ENCODE measurements at places on chromosomes 2 and 18. TPM values are rescaled to one million over a fixed set of nuclear protein-coding genes. Genes with fewer than 3 reads are reported as not detected.

The POMC gene
- polyA plus RNA-seq, result not detected

The SCN9A gene
- polyA plus RNA-seq, result 0.33 TPM

The NOL4 gene
- not detected for polyA plus RNA-seq

The PDIA6 gene
- polyA plus RNA-seq, result 220 TPM

- no peak for DNase-seq
Observed at GRCh38 chr2:62706721-62707521, 1.4 kb downstream of the EHBP1 start.

DNA sequence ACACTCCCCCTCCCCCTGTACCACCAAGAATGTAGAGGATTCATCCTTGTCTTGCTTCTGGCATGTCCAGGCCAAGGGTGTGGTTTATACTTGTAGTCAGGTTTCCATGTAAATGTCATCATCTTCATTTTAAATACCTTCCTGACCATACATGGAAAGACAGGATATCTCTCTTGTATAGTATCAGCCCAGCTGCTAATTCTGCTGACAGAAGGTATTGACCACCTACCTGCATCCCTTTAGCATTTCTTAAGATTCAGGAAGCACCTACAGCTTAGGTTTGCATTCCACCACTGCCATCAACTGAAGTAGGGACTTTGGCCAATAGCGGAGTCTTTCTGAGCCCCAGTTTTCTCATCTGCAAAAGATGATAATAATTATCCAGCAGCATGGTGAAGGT lies 22.9 kb upstream of the FSHR start:
- no peak for DNase-seq

GRCh38 chr18:62897153-62897552 lies 181.8 kb downstream of the PHLPP1 start:
- DNase-seq, result no peak

DNA sequence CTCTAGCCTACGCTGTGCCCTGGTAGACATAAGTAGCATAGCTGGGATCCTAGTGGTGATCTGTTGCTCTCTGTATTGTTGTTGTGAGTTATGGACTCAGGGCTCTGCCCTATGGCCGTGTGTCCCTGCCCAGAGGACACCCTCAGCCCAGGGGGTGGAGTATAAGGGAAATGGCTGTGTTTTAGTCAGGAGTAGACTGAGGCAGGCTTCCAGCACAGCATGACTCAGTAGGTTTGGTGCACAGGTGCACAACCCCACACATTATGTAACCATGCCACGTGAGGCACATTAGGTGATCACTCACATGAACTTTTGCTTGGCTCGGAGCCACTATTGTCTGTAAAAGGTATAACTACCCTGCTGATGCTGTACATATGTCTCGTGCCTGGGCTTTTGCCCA lies 59.9 kb upstream of the PEX13 start:
- DNase-seq, result no peak

GRCh38 chr18:40559556-40559955 lies 1395.5 kb upstream of the PIK3C3 start:
- DNase-seq, result no peak

Data from ovary (tissue), 10 donors.